ENCODE measurements at places on chromosomes 13 and 19.
A peak's percentile ranks its signal among the peaks of the same experiment; 100 is the strongest.

DNA sequence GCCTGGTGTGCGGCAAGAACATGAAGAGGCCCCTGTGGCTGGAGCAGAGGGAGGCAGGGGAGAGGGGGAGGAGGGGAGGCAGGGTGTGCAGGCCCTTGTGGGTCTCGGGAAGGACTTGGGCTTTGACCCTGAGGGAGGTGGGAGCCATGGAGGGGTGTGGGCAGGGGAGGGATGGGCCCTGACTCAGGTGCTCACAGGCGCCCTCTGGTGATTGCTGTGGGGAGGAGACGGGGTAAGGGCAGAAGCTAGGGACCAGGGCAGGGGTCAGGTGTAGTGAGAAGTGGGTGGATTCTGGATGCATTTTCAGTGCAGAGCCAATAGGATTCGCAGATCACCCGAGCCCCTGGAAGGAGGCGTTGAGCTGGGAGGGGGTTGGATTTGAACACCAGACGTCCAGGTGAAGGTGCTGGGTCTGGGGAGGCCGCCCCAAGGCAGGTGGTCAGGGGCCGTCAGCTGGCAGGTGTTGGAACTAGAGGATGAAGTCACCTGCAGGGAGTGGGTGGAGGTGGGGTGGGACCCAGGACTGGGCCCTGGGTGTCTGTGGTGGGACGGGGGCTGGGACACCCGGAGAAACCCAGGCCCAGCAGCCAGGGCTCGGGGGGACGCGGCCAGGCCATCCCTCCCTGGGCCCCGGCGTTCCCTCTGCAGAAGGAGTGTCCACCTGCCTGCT lies 185.4 kb downstream of the KDM4B start:
- no peak for DNase-seq

DNA sequence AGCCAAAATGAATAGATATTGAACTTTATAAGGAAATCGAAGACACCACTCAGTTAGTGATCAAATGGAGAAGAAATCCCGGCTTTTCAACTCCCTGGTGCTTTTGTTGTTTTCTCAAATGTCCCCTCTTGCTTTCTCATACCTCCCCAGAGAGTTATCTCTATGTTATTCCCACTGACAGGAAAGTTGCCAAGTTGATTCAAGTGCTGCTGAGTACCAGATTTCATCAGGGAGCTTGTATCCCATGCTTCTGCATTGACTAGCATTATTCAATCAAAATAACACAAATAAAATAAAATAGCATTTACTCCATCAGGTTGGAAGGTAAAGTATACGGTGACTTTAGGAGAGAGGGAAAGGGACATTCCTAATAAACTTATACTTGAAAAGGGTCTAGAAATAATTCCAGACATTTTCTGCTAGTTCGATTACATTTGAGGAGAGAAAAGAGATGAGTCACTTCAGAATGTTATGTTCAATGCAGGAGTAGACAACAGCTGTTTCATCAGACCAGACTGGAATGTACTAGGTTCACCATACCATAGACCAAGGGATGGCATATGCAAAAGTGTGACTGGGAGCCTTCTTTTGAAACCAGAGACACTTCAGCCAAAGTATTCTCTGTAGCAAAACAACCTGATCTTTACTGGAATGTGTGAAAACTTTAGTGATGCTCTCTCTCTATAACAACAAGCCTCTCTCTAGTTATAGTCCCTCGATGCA lies 397.8 kb downstream of the FGF14 start:
- no peak for DNase-seq

DNA sequence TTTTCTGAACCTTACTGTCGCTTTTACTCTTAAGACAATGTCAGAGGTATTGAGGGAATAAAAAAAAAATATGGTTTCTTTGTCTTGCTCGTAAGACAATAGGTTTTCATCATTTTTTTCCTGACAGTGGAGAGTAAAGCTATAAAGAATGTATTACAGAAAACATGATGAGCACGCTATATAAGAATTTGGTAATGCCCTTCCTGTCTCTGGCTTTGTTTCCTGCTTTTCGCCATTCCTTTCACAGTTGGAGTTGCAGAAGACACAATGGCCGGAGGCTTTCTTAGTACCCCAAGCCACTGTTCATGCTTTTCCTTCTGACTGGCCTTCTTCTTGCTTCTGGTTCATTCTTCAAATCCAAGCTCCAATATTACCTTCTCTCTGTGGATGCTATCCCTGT lies 101.0 kb upstream of the DACH1 start:
- DNase-seq: no peak

DNA sequence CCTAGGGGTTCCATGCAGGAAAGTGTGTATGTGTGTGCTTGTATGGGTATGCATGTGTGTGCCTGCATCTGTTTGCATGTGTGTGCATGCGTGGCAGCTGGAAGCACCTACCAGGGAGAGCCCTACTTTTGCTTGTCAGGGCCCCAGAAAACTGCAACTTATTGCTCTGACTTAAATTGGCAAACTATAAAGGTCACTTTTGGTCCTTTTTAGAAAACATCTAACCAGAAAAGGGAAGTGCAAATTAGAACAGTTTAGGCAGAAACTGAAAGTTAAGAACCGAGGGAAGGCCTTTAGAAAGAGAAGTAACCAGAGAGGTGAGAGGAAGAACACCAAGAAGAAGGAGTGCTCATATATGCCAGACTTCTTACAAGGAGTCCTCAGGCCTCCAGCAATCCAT lies 32.5 kb downstream of the DLEU7 start:
- DNase-seq: no peak

- no peak for DNase-seq
These were observed 16.0 kb upstream of the ZNF792 start for GRCh38 chr19:34979819-34980640.

GRCh38 chr13:36533806-36534205 lies 101.5 kb downstream of the CCNA1 start:
- no peak for DNase-seq

- DNase-seq: no peak
These were observed 2.7 kb upstream of the ACTN4 start for GRCh38 chr19:38644719-38645118.

- DNase-seq: no peak
These were observed 69.3 kb downstream of the SLC6A16 start for GRCh38 chr19:49255674-49256073.

- DNase-seq: no peak
These were observed 1491.0 kb upstream of the MIR17HG start for GRCh38 chr13:89856512-89856911.

- DNase-seq: no peak
These were observed 19.6 kb upstream of the B3GNT3 start for GRCh38 chr19:17775245-17775927.

GRCh38 chr19:18435178-18435841 lies 2.6 kb downstream of the ISYNA1 start:
- no peak for DNase-seq

GRCh38 chr13:101639711-101640110 lies 187.2 kb downstream of the ITGBL1 start:
- no peak for DNase-seq

GRCh38 chr19:12885749-12886650 lies 1.0 kb downstream of the KLF1 start:
- DNase-seq: no peak

DNA sequence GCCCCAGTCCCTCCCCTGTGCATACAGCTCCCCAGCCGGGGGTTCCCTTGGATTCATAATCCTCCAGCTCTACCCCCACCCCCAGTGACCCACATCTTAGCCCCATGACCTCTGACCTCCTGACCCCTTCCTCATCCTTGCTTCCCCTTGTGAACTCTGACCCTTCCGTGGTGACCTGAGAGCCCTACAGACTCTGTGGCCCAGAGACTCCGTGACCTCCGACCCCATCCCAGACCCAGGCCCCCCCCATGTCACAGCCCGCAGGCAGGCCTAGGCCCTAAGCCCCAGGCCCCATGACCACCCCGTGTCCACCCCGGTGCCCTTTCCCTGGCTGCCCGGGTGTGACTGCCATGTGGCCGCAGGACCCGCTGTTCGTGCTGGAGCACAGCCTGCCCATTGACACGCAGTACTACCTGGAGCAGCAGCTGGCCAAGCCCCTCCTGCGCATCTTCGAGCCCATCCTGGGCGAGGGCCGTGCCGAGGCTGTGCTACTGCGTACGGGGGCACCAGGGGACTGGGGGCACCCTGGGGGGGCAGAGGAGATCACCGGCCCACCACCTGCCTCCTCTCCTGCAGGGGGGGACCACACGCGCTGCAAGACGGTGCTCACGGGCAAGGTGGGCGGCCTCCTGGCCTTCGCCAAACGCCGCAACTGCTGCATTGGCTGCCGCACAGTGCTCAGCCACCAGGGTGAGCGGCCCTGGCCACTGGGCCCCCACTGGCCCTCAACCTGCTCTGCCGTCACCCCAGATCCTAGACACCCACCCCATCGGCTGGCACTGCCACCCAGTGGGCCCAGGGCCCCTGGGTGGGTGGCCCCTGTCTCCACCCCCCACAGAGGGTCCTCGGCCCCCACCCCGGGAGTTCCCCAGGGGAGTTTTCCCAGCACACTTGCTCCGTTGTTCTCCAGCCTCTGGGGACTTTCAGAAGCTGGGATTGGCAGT lies 2.4 kb upstream of the SPIB start:
- DNase-seq: no peak

DNA sequence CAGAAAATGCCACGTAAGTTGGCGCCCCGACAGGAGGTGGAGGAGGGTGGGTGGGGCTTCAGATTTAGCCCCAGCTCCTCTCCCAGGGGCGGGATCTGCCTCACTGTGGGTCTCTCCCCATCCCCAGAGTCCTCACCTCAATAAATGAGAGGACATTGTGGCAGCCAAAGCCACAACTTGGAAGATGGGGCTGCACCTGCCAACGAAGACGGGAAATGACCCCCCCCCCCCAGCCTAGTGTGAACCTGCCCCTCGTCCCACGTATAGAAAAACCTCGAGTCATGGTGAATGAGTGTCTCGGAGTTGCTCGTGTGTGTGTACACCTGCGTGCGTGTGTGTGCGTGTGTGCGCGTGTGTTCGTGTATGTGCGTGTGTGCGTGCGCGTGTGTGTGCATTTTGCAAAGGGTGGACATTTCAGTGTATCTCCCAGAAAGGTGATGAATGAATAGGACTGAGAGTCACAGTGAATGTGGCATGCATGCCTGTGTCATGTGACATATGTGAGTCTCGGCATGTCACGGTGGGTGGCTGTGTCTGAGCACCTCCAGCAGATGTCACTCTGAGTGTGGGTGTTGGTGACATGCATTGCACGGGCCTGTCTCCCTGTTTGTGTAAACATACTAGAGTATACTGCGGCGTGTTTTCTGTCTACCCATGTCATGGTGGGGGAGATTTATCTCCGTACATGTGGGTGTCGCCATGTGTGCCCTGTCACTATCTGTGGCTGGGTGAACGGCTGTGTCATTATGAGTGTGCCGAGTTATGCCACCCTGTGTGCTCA lies 1.5 kb upstream of the TRAPPC5 start:
- no peak for DNase-seq

DNA sequence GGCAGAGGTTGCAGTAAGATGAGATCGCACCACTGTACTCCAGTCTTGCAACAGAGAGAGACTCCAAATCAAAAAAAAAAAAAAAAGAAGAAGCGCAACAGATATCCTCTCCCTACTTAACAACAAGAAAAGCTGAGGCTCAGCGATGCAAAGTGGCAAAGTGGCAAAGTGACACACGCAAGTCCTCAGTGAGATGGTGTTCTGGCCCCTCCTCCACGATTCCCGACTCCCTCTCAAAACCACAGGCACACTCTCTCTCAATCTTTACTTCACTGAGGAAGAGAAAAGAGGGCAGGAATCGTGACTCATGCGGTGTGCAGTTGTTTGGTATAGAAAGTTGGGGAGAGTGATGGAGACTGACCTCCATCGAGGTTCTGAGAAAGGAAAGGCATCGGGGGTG lies 12.6 kb downstream of the FFAR2 start:
- DNase-seq: no peak

- no peak for DNase-seq
These were observed 59.9 kb downstream of the TBC1D4 start for GRCh38 chr13:75422028-75422427.

DNA sequence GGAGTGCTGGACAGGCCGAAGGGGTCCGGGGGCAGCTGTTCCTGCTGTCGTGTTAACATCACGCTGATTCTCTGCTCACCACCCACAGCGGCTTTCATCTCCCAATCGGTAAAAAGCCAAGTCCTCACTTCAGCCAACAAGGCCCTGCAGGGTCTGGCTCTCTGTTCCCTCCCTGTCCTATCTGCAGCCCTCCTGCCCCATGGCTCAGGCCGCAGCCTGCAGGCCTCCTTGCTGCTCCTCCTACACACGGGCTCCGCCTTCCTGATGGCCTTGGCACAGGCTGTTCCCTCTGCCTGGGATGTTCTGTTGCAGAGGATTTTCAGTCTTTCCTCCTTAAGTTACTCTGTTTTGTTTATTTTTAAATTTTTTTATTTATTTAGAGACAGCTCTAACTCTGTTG lies 22.2 kb downstream of the FUZ start:
- DNase-seq: no peak

DNA sequence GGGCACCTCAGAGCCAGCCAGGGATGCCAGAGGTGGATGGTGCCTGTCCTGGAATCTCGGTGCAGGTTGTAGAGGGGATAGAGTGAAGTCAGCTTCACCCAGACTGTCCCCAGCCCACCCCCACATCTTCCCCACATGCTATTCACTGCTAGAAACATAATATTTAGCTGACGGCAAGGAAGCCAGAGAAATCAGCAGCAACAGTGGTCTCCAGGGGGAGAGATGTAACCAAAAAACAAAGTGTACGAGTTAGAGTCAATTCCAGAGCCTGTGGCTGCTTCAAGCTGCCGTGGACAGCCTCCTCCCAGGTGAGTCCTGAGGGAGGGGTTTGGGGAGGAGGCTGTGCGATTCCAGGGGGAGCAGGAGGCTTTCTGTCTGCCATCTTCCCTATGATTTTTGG lies 97.6 kb downstream of the ZNF536 start:
- DNase-seq: no peak

- DNase-seq: peak; percentile 68
These were observed 386.6 kb downstream of the DIAPH3 start for GRCh38 chr13:59776924-59777690.

- no peak for DNase-seq
These were observed 41.8 kb upstream of the ZNF429 start for GRCh38 chr19:21463449-21464105.

DNA sequence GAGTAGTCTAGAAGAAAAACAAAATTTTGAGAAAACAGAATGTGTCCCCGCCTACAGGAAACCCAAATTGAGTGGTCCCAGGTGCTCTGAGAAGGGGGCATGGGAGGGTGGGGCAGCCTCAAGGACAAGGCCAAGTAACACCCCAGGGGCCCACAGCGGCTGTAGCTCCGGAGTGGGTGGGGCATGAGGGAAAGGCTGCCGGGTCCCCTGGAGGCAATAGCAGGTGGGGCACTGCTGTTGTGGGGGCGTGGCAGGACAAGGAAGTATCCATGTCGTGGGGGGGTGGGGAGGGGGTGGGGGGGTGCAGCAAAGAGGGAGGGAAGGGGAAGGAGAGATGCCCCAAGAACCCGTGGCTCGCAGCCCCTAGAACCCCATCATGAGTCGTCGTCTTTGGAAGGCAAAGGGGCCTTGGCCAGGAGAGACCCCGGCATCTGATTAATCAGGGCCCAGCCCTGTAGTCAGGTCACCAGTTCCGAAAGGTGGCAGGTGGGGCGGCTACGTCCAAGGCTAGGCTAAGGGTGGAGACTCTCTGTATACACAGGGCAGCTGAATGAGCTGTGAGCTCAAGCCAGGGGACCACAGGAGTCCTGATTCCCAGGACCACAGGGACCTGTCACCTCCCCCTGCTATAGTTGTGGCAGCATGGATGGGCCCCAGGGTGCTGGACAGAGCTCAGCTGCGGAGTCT lies 7.5 kb upstream of the ISYNA1 start:
- DNase-seq: no peak

Data from HS-27A (cell line).